Stimulated activated CD8-positive, alpha-beta memory T cell treated with anti-CD3 and anti-CD28 coated beads, Interleukin-2, amount 100 ng/mL, for 48 hours (primary cell): ENCODE measurements at places on chromosomes 1 and 21.

DNA sequence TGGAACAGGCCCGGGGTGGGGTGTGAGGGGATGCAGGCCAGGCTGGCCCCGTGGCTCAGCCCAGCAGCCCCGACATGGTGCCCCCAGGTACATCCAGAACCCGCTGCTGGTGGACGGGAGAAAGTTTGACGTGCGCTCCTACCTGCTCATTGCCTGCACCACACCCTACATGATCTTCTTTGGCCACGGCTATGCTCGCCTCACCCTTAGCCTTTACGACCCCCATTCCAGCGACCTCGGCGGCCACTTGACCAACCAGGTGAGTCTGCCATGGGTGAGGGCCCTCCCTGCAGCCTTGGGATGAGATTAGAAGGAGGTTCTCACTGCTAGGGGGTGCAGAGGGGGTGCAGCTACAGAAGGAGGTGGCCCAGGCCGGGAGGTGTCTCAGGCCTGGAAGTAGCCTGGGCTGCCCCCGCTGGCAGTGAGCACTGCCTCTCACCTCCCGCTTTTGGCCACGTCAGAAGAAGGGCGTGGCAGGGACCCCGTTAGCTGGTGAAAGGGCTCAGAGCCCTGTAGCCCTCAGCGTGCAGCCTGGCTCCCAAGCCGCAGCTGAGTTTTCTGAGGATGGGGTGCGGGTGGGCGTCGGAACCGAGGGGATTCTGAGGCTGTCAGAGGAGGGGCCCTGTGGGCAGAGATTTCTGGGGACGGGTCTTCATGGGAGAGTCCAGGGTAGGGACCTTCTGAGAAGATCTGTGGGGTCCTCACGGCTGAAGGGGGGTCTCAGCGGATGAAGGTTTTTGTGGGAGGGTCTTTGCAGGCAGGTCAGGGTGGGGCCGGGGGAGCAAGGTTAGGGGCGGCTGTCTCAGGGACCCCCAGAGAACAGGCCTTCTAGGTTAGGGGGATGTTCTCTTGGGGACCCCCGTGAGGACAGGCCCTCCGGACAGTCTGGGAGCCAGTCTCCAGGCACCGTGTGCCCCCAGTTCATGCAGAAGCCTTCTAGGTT lies 10.4 kb downstream of the TTLL10 start:
- no peak for DNase-seq

GRCh38 chr1:20493309-20493708 lies 7.3 kb upstream of the CAMK2N1 start:
- no peak for DNase-seq

GRCh38 chr1:156813750-156814570 lies 2.7 kb downstream of the SH2D2A start:
- peak; percentile 74 for DNase-seq

GRCh38 chr1:6313393-6314200 lies 52.7 kb upstream of the GPR153 start:
- DNase-seq: no peak

- no peak for DNase-seq
Measured at GRCh38 chr1:48540587-48540986, 68.6 kb upstream of the SPATA6 start.

GRCh38 chr21:45877821-45878469 lies 103.6 kb upstream of the COL6A1 start:
- DNase-seq: no peak
